ENCODE measurements at places on chromosomes 2 and 18.

DNA sequence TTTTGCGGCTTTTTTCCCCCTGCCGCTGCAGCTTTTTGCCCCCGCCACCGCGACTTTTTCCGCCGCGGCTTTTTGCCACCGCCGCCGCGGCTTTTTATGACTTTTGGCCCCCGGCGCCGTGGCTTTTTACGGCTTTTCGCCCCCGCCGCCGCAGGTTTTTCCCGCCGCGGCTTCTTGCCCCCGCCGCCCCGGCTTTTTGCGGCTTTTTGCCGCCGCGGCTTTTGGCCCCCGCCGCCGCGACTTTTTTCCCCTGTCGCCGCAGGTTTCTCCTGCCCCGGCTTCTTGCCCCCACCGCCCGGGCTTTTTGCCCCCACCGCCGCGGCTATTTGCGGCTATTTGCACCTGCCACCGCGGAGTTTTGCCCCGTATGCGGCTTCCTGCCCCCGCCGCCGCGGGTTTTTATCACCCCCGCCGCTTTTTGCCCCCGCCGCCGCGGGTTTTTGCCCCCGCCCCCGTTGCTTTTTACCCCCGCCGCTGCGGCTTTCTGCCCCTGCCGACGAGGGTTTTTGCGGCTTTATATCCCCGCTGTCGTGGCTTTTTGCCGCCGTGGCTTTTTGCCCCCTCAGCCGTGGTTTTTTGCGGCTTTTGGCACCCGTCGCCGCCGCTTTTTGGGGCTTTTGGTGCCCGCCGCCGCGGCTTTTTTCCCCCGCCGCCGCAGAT lies 2750.9 kb downstream of the RPIA start:
- DNase-seq: peak; percentile 15

- no peak for DNase-seq
Measured at GRCh38 chr2:239047861-239048260, 200.0 kb downstream of the TWIST2 start.

GRCh38 chr2:217979151-217979811 lies 23.5 kb downstream of the TNS1 start:
- no peak for DNase-seq

DNA sequence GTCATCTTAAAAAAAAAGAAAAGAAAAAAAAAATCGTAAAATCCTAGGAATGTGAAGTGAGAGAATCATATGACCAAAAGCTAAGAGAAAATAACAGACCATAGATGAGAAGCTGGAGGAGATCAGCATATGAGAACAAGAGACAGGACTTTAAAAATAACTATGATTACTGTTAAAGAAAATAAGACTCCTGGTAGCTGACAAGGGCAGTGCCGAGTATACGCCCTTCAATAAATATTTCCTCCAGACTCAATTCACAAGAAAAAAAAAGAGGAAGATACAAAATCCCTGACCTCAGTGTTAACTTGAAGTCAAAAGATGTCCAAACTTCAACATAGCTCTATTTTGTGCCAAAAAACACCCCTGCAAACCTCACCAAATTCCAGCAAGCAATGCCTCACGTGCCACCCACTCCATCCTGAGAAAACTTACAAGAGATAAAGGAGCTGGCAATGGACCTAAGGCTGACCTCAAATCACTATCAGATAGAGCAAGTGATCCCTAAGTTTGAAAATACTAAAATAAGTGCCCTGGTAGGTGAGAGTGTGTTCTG lies 817.2 kb downstream of the SOCS6 start:
- DNase-seq: no peak

GRCh38 chr2:75292826-75293225 lies 93.5 kb upstream of the TACR1 start:
- no peak for DNase-seq

DNA sequence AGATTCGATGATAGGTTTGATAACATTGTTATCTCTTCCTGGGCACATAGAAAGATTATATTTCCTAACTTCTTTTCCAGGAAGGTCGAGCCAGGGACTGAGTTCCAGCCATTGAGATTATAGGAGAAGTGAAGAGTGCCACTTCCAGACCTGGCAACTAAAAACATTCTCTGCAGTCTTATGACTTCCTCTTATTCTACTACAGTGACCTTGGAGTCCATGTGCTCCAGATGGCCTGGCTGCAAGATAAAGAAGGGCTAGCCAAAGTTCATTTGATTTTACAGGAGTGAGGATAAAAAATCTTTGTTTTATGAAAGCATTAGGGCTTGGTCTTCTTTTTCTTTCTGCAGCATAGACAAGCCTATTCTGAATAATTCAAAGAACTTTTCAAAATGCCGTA lies 363.0 kb downstream of the FSIP2 start:
- DNase-seq: no peak

DNA sequence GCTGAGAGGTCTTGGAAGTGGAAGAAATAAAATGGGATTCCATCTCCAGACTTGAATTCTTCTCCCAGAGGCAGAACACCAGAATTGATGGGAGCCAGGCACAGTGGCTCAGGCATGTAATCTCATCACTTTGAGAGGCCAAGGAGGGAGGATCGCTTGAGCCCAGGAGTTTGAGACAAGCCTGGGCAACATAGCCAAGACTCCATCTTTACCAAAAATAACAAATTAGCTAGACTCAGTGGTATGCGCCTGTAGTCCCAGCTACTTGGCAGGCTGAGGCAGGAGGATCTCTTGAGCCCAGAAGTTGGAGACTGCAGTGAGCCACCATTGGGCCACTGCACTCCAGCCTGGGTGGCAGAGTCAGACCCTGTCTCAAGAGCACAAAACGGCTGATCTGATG lies 144.3 kb downstream of the C1D start:
- DNase-seq: no peak

DNA sequence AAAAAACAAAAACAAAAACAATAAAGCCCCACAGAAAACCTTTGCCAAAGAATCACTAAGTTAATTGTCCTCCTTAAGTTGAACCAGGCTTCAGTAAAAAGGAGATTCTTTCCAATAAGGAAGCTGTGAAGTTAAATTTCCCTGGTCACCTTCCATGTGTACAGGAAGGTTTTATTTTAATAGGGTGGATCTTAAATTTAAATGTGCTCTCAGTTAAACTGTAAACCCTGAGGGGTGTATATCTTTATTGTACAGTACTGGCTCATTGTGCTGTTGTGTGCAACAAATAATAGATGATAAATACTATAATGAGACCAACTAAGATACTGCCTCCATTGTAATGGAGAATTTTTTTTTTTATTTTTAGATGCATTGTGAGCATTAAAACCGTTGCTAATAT lies 97.1 kb downstream of the NYAP2 start:
- DNase-seq: no peak

DNA sequence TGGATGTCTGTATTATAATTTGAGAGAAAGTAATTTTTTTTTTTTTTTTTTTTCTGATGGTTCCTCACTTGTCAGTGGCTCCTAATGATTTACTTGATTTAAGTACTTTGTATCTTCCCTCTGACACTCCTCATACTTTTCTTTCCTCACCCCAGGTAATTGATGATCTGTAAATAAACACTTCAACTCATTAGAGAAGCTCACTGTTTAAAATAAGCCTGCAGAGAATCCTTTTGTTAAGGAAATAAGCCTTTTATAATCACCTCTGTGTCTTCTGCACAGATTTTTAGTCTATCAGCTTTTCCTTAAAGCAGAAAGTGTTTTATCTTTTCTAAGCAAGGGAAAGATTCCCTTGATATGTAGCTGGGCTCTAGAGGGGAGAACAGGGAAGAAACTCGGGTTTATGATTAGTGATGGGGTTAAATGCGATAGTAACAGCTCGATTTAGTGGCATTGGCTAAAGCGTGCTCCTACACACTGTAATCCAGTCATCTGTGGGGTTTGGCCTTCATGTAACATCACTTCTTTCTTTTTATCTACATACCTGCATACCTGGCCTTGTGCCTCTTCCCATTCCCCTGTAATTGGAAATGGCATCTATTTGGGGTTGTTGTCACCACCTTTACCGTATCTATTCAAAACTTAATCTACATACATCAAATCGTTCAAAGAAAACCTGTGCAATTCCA lies 60.1 kb upstream of the LRRTM1 start:
- no peak for DNase-seq

DNA sequence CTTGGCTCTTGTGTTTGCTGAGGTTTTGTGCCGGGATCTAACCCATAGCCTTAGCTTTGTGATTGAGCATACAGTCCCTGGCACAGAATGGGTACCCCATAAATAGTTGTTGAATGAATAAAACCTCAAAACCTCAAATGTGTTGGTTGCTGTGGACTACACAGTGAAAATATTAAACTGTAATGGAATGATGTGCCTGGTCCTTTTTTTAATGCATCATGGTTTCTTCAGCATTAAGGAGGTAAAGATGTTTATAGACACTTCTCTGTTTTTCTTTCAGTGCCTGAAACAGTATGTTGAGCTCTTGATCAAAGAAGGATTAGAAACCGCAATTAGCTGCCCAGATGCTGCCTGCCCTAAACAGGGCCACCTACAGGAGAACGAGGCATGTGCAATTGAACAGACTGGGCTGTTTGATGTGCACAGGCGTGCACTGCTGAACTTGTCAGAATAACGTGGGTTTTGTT lies 97.0 kb downstream of the RNF144A start:
- DNase-seq: no peak

GRCh38 chr2:168237741-168238140 lies 9.7 kb downstream of the STK39 start:
- no peak for DNase-seq

GRCh38 chr18:78728784-78729467 lies 250.7 kb upstream of the SALL3 start:
- DNase-seq: no peak

- no peak for DNase-seq
Measured at GRCh38 chr18:54931152-54931551, 28.1 kb downstream of the CCDC68 start.

DNA sequence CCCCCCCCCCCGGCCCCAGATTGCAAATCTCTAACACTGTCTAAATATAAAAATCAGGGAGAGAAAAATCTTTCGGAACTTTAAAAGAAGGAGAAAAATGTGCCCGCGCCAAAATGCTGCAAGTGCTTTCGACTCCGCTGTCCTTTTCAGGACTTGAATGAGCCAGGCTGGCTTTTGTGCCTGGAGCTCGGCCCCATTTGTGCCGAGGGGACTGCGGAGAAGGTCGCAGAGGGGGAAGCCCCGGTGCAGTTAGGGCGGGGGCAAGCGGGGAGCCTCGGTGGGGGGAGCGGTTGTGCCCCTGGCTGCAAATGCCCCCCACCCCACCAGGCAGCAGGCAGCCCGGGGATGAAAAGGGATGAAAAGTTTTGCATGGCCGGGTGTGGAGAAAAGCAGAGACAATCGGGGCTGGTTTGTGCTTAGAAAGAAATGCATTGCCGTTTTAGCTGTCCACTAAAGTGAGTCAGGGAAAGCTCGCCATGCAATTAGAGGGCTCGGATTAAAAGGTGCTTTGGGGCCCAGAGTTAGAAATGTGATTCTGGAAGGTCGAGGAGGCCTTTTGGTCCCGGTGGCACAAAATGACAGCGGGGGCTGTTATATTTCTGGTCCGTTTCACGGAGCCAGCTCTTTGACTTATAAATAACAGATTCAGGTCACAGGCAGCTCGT lies 1.6 kb downstream of the INHBB start:
- DNase-seq: no peak

DNA sequence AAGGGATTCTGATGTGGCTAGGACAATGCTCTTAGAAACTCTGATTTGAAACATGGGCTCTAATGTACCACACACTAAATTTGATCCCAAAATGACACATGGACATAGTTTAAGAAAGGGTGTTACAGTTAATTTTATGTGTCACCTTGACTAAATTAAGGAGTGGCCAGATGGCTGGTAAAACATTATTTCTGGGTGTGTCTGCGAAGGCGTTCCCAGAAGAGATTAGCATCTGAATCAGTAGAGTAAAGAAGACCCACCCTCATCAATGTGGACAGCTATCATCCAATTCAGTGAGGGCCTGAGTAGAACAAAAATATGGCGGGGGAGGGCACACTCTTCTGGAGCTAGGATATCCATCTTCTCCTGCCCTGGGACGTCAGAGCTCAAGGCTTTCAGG lies 283.1 kb upstream of the CHAC2 start:
- no peak for DNase-seq

DNA sequence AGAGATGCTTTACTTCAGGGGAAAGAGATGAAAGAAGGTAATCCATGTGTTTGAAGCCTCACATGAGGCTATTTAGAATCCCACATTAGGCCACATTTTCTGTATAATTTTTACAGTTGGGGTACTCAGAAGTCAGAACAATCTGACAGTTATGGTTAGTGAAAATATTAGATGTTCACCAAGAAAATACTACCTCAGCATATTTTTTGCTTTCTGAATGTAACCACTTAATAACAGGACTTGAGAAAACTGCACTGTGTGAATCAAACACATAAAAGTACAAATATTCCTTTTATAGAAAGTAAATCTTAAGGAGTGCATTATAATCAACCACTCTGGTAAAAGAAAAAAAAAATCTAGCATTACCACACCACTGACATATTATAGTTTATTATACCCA lies 169.3 kb downstream of the SATB2 start:
- no peak for DNase-seq

- DNase-seq: no peak
Measured at GRCh38 chr2:201021914-201022313, 49.6 kb downstream of the HYCC2 start.

DNA sequence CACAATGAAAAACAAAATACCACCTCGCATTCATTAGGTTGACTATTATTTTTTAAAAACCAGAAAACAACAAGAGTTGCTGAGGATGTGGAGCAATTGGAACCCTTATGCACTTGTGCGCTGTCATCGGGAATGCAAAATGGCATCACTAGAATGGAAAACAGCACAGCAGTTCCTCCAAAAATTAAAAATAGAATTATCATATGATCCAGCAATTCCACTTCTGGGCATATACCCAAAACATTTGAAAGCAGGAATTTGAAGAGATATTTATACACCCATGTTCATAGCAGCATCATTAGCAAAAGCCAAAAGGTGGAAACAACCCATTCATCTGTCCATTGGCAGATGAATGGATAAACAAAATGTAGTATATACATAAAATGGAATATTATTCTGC lies 11.9 kb upstream of the NMUR1 start:
- no peak for DNase-seq

DNA sequence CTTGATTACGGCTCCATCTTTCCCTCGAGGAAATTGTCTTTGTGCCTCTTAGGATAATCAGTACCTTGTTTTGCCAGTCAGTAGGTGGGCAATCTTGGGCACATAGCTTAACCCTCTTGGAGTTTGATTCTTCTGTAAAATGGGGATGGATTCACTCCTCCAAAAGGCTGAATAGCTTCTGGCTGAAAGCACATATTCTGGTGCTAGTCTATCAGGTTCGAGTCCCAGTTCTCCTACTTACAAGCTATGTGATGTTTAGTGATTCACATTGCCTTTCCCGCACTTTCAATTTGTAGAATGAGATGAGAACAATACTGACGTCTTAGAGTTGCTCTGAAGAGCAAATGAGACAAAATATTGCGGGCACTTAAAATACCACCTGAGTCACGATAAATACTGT lies 43.9 kb downstream of the ATIC start:
- no peak for DNase-seq

DNA sequence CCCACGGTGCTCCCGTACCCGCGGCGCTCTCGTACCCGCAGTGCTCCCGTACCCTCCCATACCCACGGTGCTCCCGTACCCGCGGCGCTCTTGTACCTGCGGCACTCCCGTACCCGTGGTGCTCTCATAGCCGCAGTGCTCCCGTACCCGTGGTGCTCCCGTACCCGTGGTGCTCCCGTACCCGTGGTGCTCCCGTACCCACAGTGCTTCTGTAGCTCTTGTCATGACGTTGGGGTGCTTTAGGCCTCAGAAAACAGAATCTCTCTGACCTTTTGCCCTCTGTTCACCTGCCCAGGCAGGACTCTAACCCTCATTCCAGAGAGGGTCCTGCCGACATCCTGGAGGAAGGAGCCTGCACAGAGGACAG lies 35.3 kb downstream of the SLC66A2 start:
- no peak for DNase-seq

- no peak for DNase-seq
Measured at GRCh38 chr2:236646441-236646840, 76.8 kb downstream of the ACKR3 start.

Measured in T-helper 2 cell (primary cell).